ENCODE measurements at places on chromosomes 11 and 22.

DNA sequence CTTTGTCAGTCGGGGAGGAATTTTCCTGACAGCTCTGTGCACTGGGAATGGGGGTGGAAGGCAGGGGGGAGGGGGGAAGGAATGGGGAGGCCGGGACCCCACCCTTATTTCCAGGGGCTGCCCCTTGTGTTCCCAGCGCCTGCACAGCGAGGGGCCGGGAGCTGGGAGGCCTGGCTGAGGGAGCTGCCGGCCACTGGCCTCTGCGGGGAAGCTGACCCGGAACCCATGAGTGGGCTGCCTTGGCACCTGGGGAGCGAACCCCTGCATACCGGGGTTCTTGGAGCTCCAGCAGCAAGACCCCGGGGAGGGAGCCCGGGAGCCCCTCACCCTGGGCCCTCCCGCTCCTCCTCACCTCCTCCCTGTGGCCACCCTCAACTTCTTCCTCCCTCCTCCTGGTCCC is 3.5 kb downstream of the H19 start:
- DNase-seq: no peak

DNA sequence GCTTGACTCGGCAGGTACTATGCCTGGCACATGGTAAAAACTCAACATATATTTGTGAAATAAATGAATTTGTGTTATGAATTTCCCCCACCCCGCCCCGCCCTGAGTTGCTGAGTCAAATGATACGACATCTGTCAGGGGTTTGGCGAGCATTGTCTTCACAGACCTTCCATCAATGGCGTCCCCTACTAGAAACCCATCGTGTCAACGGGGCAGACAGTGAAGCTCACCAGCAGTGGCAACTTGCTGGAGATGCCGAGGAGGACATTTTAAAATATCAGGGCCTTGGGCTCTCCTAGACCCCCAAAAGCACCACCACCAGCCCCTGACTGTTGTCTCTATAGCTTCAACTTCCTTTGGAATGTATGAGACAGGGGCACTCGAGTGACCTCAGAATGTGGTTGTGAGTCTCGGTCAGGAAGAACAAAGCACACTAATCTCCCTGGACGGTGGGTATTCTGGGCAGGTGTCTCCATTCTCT is 761 bp upstream of the NXF1 start:
- DNase-seq: peak; percentile 17

DNA sequence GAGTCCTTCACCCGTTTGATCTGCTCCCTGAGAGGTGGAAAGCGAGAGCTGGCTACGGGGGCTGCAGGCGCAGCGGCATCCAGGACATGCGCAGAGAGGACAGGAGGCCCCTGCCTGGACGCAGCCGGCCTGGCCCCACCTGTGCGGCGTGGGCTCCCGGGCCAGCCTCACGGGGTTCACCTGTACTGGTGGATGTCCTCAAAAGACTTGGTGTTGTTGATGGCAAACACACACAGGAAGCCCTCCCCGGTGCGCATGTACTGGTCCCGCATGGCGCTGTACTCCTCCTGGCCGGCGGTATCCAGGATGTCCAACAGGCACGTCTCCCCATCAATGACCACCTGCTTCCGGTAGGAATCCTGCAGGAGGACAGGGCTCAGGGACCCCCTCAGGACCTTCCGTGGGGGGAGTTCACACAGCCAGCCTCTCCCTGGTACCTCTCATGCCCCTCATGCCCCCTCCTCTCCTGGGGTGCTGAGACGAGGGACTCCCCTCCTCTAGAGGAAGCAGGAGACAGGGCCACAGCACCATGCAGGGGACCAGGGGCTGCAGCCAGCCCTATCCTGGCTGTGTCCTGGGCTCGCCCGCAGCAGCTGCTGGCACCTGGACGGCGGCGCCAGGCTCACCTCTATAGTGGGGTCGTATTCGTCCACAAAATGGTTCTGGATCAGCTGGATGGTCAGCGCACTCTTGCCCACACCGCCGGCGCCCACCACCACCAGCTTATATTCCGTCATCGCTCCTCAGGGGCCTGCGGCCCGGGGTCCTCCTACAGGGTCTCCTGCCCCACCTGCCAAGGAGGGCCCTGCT is 1.6 kb downstream of the HRAS start:
- DNase-seq: no peak

GRCh38 chr11:78304201-78304600 is 113.4 kb downstream of the GAB2 start:
- no peak for DNase-seq

- no peak for DNase-seq
Observed at GRCh38 chr11:15238856-15239255, 124.1 kb downstream of the INSC start.

DNA sequence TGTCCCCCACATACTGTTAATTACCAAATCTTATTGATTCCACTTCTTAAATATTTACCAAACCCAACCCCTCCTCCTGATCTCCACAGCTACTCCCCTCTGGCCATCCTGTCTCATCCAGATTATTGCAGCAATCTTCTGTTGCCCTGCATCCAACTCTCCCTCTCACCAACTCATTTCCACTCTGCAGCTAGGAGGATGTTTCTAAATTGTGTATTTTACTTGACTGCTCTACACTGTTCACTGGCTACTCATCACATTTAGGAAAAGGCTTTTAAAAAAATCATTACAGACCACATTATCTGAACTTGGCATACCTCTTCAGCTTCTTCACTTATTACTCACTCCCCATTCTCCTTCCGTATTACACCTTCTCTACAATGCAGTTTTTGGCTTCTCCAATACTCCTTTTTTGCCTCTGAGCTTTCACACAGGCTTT is 117.9 kb downstream of the ATG16L2 start:
- peak; percentile 8 for DNase-seq

GRCh38 chr11:16925561-16926065 is 88.6 kb downstream of the PLEKHA7 start:
- DNase-seq: peak; percentile 29

DNA sequence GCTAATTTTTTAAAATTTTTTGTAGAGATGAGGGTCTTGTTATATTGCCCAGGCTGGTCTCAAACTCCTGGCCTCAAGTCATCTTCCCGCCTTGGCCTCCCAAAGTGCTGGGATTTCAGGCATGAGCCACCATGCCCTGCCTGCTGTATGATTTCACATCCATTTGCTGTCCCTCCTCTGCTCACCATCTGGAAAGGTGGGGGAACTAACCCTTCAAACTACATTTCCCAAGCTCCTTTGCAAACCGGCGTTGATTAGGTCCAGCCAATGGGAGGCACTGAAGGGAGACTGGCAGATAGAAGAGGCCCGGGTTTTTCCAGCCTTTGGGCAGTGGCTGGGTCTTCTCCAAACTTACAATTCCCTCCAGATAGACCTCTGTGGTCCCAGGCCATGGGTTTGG is 19.3 kb downstream of the RFPL1 start:
- peak; percentile 15 for DNase-seq

DNA sequence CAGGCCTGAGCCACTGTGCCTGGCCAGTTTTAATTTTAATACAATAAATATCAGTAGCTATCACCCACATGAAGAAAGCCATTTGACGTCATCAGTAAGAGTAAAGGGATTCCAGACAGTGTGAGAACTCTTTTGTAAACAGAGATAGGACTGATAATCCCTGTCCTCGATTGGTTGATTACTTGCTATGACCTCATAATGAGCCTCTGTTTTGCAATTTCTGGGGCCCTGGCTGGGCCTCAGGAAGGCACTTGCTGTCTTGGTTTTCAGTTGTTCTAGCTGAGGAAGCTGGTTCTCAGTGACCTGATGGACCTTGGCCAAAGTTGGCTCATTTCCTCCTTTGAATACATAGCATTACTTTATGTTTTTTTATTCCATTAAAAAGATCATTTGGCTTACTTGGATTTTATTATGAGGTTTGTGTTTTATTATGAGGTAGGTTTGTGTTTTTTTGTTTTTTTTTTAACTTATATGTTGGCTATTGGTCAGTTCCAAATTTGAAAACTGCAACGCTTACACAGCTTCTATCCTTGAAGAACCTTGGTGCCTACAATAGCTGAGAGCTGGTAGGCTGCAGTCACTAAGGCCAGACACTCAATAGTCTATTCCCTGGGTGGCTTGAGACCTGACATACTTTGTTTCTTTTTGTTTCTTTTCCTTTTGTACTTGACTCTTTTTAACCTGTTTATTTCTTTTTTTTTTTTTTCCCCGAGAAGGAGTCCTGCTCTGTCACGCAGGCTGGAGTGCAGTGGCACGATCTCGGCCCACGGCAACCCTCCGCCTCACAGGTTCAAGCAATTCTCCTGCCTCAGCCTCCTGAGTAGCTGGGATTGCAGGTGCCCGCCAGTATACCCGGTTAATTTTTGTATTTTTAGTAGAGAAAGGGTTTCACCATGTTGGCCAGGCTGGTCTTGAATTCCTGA is 20.0 kb downstream of the MARK2 start:
- DNase-seq: peak; percentile 56

GRCh38 chr11:70463478-70464255 is 65.3 kb downstream of the CTTN start:
- DNase-seq: no peak

GRCh38 chr11:45298718-45299117 is 12.6 kb upstream of the SYT13 start:
- DNase-seq: no peak

DNA sequence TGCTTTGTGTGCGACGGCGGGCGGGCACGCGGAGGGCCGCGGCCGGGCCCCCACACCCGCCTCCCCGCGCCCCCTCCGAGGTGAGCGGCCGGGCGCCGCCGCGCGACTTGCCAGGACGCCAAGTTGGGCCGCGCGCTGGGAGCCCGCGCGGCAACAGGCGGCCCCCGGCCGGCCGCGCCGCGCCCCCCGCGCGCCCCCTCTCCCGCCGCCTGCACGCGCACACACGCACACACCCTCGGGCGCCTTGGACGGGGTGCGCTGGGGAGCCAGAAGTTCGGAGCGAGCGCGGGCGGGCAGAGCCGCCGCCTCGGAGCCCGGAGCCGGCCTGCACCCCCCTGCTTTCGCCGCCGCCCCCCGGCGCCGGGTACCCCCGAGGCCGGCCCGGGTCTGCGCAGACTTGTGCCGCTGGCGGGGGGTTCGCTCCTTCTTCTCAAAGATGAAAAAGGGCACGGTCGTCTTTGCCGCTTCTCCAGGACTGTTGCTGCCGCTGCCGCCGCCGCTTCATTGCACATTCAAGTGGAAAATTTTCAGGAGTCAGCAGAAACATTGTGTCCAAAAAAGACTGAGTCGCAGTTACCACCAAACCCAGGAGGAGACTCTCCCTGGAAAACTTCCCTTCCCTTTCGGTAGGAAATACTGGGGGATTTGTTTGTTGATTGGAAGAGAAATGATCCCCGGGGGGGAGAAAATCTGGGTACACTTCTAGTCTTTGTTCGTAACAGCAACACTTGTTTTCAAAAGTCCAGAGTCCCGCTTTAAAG is 895 bp downstream of the TEAD1 start:
- peak; percentile 42 for DNase-seq

DNA sequence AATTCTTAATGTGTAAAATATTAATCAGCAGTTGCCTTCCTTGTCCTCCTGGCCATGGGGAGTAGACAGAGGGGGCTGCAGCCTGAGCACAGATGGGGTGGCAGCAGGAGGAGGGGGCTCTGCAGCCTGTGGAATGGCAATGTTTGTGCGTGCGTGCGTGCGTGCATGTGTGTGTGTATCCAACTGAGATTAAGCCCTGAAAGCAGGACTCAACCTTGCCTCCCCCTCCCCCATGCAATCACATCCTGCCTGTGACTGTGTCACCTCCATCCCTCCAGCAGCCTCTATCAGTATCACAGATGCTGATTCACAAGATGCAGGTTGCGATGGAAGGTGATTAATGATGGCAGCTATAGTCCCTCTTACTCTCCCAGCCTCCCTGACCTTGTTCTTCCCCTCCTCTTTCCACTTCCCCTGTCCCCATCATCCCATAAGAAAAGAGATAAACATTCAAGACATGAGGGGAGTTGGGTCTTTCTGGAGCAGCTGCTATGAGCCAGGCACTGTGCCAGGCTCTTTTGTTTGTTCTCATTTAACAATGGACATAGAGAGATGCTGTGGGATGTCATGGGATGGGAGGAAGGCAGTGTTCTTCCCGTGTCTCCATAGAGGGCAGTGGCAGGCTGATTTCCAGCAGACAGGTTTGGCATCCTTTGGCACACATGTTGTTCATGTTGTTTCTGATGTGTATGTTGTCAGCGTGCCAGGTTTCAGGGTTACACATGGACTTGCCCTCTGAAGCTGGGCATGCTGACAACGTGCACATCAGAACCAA is 43.8 kb upstream of the NECTIN1 start:
- DNase-seq: no peak

GRCh38 chr11:12785901-12786300 is 111.7 kb downstream of the TEAD1 start:
- no peak for DNase-seq

DNA sequence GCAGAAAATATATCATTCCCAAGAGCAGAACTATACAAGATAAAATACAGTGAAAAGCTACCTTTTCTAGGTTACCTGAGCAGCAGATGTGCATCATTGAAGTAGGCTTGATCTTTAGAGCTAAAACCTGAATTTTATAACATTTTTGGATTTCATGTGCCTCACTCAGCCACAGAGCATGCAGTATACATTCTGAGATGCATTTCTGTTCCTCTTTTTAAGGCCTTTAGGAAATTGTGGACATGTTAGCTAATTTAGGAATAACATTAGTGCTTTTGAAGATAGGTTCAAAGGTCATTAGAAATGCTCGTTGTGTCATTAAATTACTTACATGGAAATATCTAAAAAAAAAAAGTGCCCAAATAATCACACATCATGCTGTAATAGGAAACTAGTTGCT is 230.6 kb upstream of the PDGFD start:
- no peak for DNase-seq

Data from astrocyte of the spinal cord (primary cell).